ENCODE measurements at places on chromosomes 5 and 9.

DNA sequence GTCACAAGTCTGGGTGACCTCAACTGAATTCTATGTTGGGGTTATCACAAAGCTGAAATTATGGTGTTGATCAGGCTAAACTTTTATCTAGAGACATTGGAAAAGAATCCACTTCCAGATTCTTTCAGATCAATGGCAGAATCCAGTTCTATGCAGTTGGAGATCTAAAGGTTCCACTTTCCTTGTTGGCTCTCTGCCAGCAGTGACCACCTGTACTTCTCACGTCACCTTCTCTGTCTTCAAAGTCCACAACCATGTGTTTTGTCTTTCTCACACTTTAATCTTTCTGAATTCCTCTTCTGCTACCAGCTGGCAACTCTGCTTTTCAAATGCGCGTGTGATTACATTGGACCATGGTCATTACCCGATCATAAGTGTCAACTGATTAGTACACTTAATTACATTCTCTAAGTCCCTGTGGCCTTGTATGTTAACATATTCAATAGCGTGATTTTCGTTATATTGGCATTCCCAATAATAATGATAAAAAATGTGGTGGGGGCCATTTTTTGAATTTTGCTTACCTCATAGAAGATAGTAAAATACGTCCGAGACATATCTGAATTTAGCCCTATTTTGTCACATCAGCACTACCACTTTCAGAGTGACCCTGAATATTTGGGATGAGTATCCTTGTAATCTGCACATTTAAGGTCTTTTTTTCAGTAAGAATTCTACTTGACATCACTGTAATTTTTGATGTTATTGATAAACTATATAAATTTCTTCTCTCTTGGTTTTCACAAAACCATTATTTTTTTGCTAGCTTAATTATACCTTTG lies 73.7 kb upstream of the PRDM9 start:
- no peak for DNase-seq

- DNase-seq, result no peak
Measured at GRCh38 chr5:168011096-168011495, 280.3 kb upstream of the WWC1 start.

DNA sequence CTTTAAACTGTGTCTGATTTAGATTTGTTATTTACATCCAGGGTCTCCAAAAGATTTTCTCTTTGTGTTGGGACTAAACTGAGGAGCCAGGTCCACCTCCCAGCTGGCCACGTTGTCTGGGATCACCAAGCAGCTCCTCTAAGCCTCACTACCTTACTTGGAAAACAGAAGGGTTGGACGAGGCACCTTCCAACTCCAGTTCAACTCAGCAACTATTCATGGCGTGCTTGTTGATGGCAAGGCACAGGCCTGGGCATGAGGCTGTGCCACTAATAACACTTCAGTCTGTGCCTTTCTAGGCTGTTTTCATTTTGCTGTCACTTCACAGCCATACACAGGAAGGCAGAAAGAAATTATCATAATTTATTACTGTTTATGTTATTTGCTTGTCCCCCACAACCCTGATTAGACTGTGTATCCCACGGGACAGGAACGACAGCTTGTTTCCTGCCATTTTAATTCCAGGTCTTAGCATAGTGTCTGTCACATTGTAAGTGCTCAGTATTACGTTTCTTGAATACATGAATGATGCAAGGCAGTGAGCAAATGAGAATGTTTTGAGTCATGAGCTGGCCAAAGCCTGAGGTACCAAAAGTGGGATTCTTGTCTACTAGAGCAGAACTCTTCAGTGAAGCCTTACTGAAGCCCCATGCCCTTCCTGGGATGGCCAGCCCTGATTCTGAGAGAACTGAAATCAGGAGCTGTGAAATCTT lies 125.8 kb downstream of the GALNT10 start:
- no peak for DNase-seq

DNA sequence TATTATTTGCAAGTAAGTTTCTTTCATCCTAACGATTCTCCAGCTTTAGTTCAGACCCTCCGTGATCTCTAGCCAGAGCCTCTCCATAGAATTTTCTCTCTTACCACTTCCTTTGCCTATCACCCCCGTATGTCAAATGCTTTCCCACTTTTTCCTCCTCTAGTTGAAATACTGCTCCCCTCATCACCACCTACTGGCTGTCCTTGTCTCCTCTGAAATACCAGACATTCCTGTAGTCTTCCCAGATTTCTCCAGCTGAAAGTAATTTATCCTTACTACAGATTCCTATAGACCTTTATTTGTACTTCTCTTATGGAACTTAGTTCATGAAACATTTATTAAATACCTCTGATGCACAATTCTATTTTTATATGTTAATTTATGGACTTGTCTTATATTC lies 36.0 kb upstream of the GLIPR2 start:
- DNase-seq, result no peak

DNA sequence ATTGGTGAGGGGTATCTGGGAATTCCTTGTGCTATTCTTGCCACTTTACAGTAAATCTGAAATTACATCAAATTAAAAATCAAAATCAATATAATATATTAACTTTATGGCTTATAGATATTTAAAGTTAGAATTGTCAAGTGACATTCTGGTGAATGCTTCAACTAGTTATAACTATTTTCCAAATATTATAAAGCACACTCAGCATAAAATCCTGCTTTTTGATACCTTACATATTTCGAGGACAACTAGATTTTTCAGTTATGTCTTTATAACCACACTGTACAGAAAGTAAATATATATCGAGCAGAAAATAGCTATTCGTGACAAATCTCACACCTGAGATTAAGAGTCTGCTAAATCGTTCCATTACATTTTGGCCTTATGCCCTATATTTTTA lies 210.2 kb downstream of the PDE4D start:
- no peak for DNase-seq
